Lower leg skin (tissue), 4 donors: ENCODE measurements at places on chromosomes 3 and 15. TPM values are rescaled to one million over a fixed set of nuclear protein-coding genes. Genes with fewer than 3 reads are reported as not detected.

Gene KBTBD8
- 0.13 TPM for total RNA-seq

DNA sequence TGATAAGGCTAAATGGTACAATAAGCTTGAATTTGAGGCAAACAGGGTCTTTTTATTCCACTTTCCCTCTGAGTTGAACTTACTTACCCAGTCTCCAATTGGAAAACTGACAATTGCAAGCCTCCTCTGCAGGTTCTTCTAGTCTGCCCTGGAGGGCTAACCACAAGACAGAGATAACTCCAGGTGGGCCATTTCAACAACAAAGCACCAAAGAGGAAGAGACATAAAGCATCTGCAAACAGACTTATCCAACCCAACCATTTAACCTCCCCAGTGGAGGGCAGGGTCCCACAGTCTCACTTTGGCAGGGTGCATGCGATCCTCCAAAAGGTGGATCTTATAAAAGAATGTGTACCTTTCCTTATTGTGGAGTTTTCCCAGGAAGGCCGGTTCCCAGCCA is 525.8 kb downstream of the DIPK2A start:
- no peak for DNase-seq

Gene SNX22
- total RNA-seq: not detected

DNA sequence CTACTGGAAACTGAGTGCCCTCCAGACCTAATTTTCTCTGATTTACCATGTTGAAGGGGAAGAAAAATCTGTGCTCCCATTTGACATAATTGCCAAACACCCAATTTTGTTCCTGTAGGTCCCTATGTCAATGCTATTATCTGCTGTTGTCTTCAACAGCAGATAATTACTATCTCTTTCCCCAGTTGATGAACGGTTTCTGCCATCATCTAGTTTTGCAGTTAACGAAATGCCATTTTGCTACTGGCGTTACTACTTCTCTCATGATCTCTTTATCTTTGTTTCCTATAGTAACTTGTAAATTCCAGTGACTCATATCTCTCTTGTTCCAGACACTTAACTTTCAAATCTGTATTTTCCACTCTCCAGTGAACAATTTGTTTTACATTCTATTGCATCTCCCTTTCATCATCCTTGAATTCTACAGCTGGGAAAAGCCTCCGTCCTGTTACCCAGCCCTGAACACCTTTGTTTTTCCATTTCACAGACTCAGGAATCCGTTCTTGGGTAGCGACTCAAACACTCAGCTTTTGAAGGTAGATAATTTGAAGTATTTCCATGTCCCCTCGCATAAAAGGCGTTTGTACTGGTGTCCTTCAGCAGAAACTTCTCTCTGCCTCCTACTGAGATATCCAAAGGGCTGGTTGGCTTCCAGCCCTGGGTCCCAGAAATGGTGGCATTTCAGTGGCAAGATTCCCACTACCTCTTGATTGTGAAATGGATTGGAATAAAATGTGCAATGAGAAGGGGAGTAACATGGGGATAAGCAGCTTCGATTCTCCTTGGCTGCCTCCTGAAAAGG is 111.7 kb downstream of the FOXB1 start:
- no peak for DNase-seq

Gene FAM174B
- 9.9 TPM for total RNA-seq

DNA sequence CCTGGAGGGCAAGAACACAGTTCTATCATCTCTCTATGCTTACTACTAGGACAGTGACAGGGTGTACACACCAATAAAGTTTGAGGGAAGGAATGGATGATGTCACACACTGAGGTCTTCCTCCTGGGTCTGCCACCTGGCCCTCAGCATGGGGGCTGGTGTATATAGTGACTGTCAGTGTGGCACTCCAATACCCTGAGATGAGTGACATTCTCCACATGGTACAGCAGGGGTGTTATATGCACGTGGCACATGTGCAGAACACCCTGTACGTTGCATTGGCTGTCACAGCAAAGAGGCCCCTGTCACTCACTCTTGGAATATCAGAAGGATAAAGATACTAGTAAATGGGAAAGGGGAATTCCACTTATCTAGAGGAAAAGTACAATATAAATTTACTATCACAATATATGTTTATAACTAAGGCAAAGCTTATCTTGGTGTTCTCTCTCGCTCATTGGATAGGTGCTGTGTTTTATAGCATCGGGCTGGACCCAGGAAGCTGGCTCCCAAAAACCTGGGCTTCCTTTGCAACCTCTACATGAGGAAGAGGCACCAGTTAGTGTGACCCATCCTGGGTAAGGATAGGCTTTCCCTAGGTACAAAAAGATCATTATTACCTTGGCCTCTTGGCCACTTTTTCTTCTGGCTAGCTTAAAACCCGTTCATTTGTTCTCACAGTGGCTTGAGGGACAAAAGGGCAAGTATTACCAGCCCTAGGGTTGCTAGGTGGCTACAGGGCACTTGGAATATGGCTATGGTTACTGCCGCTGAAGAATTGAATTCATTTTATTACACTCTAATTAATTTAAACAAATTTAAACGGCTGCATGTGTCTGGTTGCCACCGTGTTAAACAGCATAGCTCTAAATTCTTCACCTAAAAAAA is 54.8 kb upstream of the HES1 start:
- DNase-seq: peak; percentile 67

GRCh38 chr15:41849204-41849603 is 10.6 kb downstream of the PLA2G4B start:
- DNase-seq: no peak

- DNase-seq: no peak
Observed at GRCh38 chr15:66586155-66586976, 20.6 kb upstream of the LCTL start.

DNA sequence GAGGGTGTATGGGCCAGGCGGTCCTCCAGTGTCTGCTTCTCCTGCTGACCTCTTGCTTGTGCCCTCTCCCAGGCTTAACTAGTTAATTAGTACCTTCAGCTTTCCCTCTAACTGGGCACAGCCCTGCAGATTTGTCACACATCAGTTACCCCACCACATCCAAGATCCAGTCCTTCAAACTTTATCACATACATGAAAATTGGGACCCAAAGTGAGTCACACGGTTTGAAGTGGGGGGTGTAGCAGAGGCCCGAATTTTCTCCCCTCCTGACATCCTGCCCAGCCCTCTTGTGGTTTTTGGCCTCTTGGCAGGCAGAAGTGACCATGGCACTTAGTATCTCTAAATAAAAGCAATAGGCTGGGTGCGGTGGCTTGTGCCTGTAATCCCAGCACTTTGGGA is 3.9 kb downstream of the MAPKAPK3 start:
- no peak for DNase-seq

- no peak for DNase-seq
Observed at GRCh38 chr3:5126586-5126985, 4.5 kb downstream of the ARL8B start.

GRCh38 chr15:44195151-44195740 is at the start of gene FRMD5:
TSS of gene FRMD5 (minus strand) at chr15:44195271.
- peak; percentile 94 for DNase-seq

GRCh38 chr3:188254520-188255070 is 100.6 kb downstream of the LPP start:
- no peak for DNase-seq

Gene GPR171
- not detected for total RNA-seq

DNA sequence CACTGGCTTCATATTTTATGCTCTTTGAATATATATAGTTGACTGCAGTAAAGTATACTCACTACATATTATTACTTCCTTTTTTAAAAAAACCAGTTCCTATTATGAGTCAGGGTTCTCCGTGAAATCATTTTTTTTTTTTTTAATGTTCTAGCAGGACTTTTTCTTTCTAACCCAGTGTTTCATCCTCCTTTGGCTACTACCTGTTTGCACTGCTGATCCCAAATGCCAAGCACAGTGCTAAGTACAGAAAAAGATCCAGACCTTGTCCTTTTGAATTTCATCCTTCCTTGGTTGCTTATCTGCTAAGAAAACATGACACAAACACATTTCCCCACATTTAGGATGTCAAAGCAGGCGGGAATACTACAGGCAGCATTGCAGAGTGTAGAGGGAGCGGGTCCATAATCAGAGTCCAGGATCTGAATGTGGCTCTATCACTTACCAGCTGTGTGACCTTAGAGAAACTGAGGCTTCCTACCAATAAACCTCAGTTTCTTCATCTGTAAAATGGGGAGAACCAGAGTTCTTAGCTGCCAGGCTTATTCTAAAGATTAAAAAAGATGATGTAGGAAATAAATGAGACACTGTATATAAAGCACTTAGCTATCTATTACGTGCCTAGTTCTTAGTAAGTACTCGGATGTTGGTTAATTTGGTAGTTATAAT is 37.2 kb upstream of the ANPEP start:
- DNase-seq: no peak

GRCh38 chr3:58568572-58569286 is 8.5 kb downstream of the FAM107A start:
- peak; percentile 98 for DNase-seq

Gene PP2D1
- total RNA-seq: not detected

DNA sequence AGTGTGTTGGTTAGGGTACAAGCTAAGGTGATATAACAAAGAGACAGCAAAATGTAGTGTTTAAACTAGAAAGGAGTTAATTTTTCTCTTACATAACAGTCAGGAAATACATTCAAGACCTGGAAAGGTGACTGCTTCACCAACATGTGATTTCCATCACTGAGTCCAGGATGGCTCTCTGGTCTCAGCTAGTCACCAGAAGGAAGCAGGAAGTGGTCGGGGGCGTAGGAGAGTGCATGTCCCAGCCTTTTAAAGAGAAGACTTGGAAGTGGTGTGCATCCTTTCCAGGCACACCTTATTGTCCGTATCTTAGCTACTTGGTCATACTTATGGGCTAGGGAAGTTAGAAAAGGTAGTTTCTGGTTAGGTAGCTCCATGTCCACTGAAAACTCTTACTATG is 11.1 kb upstream of the UBE2Q2 start:
- no peak for DNase-seq

- peak; percentile 76 for DNase-seq
Observed at GRCh38 chr3:183818041-183818620, 7.2 kb downstream of the MAP6D1 start.

- no peak for DNase-seq
Observed at GRCh38 chr3:151328298-151328995, 902 bp downstream of the P2RY13 start.

DNA sequence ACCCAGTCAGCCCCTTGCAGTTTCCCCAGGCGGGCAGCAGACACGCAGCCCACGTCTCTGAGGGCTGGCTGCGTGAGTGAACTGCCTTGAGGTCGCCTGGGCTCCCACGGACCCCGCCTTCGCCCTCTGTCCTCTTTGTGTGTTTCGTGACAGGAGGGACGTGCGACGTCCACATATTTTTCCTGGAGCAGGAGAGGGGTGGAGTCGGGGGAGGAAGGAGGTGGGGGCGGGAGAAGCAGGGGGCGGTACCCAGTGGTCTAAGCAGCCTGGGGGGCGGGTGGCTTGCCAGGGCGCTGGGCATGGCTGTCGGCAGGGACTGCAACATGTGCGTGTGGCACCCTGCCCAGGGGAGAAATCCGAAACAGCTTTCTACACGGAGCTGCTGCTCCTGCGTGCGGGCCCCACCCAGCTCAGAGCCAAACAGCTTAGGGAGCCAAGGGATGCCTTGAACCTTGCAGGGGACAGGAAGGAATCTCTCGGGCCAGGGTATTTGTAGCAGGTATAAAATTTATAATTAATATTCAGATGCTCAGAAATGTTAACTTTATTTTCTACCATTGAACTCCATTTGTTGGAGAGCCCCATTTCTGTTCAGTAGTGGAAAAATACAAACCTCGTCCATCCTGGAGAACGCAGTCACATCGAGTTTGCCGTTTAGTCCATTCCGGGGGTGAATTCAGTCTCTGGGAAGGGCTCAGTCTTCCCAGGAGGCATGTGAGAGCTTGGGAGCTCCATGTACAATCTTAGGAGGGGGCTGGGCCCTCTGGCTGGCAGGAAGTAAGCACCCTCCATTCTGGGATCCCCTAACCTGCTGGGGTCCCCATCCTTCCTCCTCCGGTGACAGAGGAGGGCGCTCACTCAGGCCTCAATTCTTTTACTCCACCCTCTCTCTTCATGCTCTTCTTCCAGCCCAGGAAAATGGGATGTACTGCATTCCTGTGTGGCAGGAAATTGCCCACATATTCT is 79.1 kb upstream of the MEF2A start:
- DNase-seq: peak; percentile 73

- no peak for DNase-seq
Observed at GRCh38 chr15:90945091-90945490, 9.6 kb upstream of the RCCD1 start.

Gene HIGD2B
- total RNA-seq: not detected

Gene POMGNT2
- 22.6 TPM for total RNA-seq

- no peak for DNase-seq
Observed at GRCh38 chr15:31296219-31296645, 30.4 kb upstream of the KLF13 start.

DNA sequence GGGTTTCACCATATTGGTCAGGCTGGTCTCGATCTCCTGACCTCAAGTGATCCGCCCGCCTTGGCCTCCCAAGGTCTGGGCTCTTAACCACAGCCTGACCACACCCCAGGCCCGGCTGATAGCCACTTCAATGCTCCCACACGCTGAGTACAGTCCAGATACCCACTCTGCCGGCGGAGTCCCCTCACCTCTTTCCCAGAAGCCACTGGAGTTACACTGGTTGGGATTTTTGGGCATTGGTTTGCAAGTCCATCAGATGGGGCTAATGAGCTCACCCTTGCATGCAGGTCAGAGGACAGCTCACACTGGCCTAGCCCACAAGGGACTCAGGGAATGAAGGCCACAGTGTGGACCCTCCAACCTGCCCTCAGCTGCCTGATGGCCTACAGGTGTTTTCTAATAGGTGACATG is 60.1 kb downstream of the IQSEC1 start:
- no peak for DNase-seq

Gene KCNMB2
- total RNA-seq: not detected

DNA sequence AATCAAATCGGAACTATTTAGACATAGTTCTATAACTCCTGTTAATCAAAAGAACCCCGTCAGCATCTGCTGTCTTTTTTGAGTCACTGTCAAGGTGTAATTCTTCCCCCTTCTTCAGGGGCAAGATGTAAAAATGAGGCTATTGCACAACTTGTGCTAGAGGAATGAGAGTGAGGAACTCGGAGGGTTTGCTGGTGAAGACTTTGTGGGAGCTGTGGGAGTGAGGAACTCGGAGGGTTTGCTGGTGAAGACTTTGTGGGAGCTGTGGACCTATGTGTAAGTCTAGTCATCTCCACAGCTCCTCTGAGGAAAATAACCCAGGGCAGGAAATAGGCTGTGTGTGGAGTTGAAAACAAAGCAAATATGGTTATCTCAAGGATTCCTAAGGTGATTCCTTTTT is 2.5 kb upstream of the CERS3 start:
- no peak for DNase-seq

DNA sequence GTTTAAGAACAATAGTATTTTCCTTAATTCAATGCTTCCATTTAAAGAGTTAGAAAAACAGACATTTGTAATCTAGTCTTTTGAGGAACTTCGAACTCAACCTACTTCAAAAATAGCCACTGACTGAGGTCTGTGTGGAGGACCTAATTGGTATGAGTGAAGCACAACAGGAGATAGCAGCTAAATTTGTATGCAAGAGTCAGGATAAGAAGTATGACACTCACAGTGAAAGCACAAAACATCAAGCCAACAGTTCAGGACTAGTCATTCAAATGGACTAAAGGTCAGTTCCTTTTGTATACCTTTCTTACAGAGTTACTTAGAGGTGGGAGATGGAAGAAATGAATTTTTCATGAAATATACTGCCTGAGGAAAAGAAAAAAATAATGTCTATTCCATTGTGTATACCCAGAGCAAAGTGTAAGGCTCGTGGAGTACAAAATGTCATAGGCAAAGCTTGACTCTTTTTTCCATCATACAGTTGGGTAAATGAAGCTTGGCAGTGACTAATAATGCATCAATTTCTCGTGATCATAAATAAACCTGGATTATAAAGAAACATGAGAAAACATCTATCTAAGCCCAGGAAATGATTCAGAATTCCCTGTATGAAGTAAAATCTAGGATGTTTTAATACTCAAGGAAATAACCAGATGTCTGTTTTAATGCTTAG is 1005.2 kb upstream of the CADM2 start:
- no peak for DNase-seq

- DNase-seq: peak; percentile 17
Observed at GRCh38 chr3:158337110-158337509, 227.2 kb downstream of the RSRC1 start.
